Activated T-helper 1 cell treated with anti-CD3 and anti-CD28 coated beads, Interleukin-2, amount 50 U/mL, for 16 hours (primary cell): ENCODE measurements at places on chromosomes 7 and 10.

GRCh38 chr10:33066558-33067236 lies 108.7 kb upstream of the ITGB1 start:
- DNase-seq: no peak

GRCh38 chr10:49257154-49257553 lies 41.8 kb upstream of the C10orf71 start:
- no peak for DNase-seq

DNA sequence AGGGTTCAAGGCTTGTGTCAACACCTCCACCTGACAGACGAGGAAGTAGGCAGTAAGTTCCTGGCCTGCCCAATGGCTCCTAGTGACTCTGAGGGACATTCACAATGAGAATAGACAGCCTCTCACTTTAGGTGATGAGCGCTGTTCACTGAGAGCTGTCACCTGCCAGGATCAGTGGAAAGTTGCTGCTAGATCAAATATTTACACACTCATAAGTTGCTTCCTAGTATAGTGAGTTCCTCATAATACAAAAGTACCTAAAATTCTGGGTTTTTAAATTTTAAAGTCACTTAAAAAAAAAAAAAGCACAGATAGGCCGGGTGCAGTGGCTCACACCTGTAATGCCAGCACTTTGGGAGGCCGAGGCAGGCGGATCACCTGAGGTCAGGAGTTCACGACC lies 320.8 kb downstream of the PRPF18 start:
- DNase-seq: no peak

DNA sequence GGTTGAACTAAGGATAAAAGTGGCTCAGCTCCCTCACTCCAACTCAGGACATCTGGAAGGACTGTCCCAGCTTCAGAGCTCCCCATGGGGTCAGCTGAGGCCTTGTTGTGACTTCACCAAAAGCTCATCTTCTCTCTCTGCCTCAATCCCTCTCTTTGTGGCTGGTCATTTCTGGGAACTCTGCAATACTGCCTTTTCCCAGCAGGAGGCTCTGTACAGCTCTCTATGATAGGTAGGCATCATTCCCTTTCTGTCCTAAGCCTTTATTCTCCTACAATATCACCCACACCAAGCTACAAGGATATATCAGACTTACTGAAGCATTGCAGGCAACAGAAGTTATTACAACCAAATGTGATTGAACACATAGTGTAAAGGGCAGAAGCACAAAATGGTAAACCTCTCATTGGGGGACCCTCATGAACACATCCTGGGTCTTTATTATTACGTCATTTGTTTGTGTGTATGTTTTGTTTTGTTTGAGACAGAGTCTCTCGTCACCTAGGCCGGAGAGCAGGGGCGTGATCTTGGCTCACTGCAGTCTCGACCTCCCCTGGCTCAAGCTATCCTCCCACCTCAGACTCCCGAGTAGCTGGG lies 36.7 kb upstream of the PRPS1L1 start:
- no peak for DNase-seq

- no peak for DNase-seq
Observed at GRCh38 chr7:360454-361100, 70.6 kb downstream of the FOXL3 start.

- DNase-seq: no peak
Observed at GRCh38 chr7:66927348-66927948, 6.4 kb downstream of the TMEM248 start.

- DNase-seq: no peak
Observed at GRCh38 chr10:110147961-110148360, 59.4 kb upstream of the MXI1 start.

GRCh38 chr7:135712182-135712782 lies 15.7 kb downstream of the SLC13A4 start:
- no peak for DNase-seq

- no peak for DNase-seq
Observed at GRCh38 chr7:24572393-24572996, 757 bp upstream of the PALS2 start.

GRCh38 chr7:92092210-92092609 lies 42.1 kb downstream of the CYP51A1 start:
- no peak for DNase-seq

DNA sequence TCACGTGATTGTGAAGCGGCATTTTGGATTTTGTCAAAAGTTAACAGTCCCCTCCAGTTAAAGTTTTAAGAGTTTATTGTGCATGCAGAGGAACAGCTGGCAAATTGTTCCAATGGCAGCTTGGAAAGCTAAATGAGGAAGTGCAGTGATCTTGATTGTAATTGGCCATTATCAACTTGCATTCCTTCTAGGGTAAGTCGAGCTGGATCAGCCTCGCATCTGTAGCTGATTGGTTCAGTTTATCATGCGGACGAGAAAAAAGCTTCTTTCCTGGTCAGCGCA lies 566 bp downstream of the ZNF789 start:
- DNase-seq: no peak

- no peak for DNase-seq
Observed at GRCh38 chr7:27804139-27804538, 64.2 kb downstream of the TAX1BP1 start.

DNA sequence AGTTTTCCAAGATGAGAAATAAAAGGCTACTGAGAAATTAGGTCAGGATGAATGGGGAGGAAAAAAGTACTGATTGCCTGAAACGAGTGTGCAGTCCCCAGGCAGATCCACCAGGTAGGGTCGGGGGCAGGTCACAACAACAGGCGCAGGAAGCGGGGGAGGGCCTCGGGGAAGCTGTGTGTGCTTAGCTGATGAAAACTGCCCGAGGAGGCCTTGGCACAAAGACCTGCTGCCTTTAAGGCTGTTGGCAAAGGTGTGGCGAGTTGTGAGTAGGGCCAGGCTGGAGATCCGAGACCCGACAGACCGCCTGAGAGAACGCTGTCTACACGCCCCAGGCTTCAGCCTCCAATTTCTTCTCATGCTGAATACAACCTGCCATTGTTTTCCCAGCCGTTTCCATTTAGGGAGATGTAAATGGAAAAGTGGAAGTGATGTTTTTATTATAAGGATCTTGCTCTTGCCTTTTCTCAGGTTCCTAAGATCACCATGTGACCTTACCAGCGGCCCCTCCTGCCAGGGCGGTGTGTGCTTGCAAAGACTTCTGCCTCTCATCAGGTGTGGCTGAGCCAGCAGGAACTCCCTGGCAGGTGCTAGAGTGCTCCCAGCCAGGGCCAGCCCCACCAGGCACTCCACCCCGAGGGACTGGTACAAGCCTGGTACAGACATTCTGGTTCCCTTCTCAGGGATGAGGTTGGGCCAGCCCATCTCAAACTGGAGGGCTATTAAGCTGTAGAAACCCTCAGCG lies 60.8 kb downstream of the DLG5 start:
- DNase-seq: no peak

- no peak for DNase-seq
Observed at GRCh38 chr10:78301891-78302738, 268.5 kb downstream of the RPS24 start.

DNA sequence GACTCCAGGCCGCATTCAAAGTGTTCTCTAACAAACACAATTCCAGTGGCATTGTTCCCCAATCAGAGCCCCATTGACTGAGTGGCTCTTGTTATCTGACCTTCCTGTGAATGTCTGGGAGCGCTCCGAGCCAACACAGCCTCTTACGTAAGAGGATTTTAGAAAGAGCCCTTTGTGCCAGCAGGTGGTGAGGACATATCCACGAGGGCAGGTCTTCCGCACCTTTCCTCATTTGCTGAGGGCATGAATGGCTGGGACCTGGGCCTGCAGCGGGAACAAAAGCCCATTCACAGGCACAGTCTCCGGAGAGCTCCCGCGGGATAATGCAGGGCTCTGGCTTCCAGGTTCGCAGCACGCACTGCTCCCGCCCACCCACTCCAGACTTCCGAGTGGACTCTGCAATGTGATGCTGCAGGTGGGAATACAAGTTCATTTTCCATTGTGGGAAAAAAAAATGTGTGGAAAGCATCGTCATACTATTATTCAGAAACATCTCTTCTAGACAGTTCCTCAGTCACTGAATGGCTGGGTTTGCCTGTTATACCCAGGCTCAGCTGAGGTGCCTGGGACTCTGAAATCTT lies 295.0 kb upstream of the IGFBP3 start:
- no peak for DNase-seq

GRCh38 chr10:71598621-71599055 lies 120.9 kb downstream of the C10orf105 start:
- no peak for DNase-seq

GRCh38 chr10:37952043-37952755 lies 24.2 kb downstream of the ZNF25 start:
- no peak for DNase-seq

DNA sequence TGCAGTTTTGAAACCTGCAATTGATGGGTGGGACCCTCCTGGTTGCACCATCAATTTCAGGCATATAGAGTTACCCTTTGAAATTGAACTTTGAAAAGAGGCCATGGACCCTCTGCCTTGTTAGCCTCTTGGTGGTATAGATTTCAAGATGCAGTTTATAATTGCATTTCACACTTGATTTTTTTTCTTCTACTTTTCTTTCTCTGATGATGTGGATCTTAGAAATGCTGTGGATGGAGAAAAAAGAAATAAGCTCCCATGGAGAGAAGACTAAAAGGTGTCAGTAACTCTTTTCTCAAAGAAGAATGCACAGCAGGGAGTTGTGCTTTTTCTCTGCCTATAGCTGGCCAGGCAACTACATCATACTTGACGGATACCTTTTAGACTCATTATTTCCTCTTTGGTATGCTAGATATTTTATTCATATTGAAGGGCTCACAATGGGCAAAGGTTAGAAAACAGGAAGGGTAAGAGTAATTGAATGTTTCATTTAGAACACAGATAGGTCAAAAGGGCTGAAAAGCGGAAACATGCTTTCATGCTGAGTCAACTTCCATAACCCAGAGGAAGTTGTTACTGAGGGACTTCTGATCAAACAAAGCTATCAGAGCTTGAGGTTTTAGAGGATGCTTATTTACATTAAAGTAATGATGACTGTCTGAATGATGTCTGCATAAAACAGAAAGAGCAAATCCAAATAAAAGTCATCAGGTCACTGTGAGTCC lies 773.2 kb upstream of the LRRN3 start:
- no peak for DNase-seq

DNA sequence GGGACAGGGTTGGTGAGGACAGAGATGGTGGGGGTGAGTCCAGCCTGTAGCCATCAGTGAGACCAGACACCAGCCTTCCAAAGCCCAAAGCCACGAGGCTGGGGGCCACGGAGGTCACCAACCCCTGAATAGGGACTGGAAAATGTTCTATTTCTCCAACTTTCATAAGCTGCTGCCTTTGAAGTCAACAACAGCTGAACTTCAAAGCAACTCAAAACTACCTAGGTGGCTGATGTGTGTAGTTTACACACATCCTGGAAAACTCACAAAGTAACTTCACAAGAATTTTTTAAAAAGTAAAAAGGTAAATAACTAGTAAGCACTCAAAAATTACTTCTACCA lies 88.8 kb downstream of the CHST15 start:
- no peak for DNase-seq

GRCh38 chr10:25072786-25073185 lies 56.4 kb downstream of the THNSL1 start:
- DNase-seq: no peak

GRCh38 chr7:149713731-149714068 lies 59.7 kb downstream of the ZNF467 start:
- DNase-seq: no peak

DNA sequence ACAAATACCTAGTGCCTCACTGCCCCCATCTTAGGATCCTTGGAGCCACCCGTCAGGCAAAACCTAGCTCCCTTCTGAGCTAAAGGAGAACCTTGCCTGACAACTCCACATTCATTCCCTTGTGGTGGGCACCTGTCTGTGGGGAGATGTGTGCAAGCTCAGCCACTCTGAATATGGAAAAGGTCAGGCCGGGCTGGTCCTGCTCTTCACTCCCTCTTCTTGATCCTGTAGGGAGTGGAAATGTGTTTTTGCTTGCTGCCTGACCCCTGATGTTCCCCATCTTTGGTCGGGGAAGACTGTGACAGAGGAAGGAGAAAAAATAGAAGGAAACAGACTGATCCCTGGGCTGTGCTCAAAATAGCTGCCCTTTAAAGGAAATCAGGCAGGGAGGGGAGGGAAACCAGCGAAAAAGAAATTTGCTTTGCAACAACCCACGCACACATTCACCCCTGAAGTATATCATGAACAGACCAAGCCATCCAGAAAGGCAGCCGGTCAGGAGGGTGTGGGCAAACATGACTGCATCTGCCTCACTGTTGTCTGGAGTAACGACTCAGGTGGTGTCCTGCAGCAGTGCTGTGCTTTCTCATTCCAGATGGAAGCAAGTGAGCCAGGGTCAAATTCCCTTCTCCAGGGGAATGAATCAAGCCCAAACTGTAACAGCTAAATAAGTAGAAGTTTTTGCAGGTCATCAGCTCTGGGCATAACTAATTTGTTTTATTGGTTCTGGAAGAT lies 74.0 kb downstream of the SCRN1 start:
- DNase-seq: no peak

GRCh38 chr7:19690736-19691135 lies 18.1 kb downstream of the POLR1F start:
- DNase-seq: no peak

DNA sequence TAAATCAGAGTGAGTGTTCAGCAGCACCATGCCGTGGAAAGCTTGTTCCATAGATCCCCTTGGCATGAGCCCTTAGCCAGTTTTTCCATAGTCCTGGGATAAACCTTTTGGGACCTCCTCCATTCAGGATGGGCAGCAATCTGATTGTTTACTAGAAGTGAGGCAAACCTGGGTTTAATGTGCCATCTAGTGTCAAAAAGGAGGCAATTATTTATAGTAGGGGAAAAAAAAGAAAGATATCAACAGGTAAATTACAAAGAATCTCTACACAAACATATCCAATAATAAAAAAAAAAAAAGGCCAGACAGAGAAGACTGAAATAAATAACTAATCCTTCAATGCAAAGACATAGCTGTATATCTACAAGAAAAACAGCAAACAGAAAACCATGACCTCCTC lies 229.0 kb upstream of the STK17A start:
- DNase-seq: no peak
